ENCODE measurements at places on chromosomes 16 and 17.

GRCh38 chr17:36921095-36921851 is 16.0 kb upstream of the LHX1 start:
- DNase-seq, result no peak

GRCh38 chr17:50918071-50918932 is 52.1 kb upstream of the TOB1 start:
- DNase-seq, result no peak

- DNase-seq, result no peak
Observed at GRCh38 chr16:9003322-9003721, 39.6 kb upstream of the USP7 start.

DNA sequence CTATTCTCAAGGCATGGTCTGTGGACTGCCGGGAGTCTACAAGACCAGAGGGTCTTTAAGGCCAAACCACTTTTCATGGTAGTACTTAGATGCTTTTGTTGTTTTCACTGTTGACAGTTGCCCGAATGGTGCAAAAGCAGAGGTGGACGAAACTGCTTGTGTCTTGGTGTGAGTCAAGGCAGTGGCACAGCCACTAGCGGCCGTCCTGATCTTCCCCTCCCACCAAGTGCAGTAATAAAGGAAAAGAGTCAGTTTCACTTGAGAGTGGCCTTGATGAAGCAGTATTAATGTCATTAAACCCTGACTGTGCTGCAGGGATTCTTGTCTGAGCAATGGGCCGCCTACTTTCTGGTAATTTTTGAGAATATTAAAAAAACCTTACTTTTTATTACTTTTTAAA is 109.1 kb downstream of the PRKCA start:
- no peak for DNase-seq

GRCh38 chr16:81758376-81758775 is 20.7 kb upstream of the PLCG2 start:
- no peak for DNase-seq

DNA sequence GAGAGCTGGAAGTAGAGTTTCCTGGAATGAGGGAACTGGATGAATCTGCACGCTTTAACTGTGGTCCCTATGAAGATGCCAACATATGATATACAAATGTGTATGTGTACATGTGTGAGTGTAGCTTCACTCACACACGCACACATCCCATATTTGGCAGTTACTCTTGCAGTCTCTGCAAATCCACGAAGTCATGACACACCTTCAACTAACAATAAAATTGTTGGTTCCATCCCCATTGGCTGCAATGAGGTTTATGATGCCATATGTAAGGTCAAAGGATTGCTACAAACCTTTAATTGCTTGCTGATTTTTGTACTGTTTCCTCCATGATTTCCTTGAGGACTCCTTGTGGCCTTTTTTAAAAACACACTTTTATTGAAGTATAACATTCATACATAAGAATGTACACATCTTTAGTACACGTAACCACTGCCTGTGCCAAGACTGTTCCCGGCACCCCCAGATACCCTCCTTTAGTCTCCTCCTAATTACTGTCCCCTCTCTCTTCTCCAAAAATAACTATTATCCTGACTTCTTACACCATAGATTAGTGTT is 22.0 kb downstream of the MYO1D start:
- DNase-seq, result no peak

- no peak for DNase-seq
Observed at GRCh38 chr16:65313936-65314626, 192.2 kb upstream of the CDH11 start.

DNA sequence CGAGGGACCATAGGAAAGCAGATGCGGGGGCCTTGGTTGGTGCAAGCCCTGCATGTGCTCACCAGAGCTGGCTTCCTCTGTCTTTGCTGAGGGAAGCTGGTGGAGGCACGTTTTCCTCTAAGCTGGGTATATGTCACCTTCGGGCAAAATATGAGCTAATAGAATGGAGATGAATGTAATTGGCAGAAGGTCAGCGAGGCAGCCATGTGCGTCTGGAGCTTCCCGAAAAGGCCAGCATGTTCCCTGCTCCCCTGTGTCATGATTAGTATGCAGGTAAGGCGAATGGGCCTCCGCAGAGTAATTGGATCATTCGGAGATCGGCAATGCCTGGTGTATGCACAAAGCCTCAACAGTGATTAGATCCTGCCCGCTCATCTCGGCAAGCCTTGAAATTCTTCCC is 806.2 kb upstream of the EEF2KMT start:
- DNase-seq, result no peak

- DNase-seq, result no peak
Observed at GRCh38 chr17:71003736-71004135, 834.4 kb downstream of the KCNJ2 start.

DNA sequence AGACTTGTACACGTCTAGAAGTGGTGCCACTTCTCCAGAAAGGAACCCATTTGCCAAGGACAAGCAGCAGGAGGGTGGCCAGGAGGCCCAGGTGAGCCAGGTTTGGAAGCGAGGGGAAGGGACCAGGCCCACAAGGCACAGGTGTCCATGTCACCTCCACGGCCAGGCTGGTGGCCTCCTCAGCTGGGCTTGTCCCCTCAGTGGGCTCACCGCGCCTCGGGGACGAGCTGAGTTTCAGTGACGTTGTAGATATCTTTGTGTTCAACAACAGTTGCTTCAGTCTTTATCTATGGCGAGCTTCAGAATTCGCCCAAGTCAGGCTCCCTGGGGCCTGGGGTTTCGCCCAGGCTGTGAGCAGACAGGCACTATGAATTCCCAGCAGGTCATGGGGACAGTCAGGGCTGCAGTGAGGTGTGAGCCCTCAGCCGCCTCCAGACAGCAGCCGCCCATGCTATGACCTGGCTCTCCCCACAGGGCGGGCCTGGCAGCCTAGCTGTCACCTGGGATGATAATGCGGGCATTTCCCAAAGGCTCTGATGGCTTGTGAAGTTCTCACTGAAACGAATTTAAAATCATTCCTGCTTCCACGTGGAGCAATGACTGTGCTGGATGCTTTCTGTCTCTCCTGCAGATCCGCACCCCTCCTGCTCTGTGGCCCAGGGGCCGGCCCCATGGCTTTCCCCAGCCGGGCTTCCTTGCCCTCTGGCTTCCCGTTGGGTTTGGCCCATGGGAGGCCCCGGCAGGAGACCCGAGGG is 89.5 kb downstream of the MRC2 start:
- DNase-seq, result no peak

GRCh38 chr17:21272250-21272649 is 12.3 kb upstream of the MAP2K3 start:
- no peak for DNase-seq

DNA sequence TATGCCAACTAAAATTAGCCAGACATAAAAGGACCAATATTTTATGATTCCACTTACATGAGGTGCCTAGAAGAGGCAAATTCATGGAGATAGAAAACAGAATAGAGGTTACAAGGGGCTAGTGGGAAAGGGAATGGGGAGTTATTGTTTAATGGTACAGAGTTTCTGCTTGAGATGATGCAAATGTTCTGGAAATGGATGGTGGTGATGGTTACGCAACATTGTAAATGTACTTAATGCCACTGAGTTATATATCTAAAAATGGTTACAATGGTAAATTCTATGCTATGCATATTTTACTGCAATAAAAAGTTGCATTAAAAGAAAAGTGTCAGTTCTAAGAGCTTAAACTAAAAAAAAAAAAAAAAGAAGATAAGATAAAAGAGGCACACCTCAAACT is 17.9 kb downstream of the MT1X start:
- DNase-seq, result peak; percentile 57

GRCh38 chr16:685967-686366 is 1.8 kb upstream of the JMJD8 start:
- no peak for DNase-seq

- DNase-seq, result peak; percentile 63
Observed at GRCh38 chr17:69434164-69434579, 19.7 kb downstream of the MAP2K6 start.

DNA sequence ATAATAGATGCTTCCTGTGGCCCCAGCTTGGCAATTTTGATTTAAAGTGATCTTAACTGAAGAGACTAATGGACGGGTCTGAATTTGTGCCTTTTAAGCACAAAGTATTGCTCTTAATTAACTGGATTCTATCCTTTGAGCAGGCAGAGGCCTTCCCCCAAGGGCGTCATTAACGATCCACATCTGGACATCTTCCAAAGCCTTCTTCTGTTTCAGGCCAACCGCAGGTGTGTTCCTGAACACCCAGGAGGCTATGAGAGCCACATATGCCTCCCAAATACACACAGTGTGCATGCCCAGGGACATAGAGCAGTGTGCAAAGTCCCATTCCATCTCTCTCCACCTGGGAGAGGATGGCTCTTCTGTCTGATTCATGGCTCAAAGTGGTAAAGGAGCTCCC is 42.3 kb downstream of the MAPT start:
- DNase-seq, result no peak

DNA sequence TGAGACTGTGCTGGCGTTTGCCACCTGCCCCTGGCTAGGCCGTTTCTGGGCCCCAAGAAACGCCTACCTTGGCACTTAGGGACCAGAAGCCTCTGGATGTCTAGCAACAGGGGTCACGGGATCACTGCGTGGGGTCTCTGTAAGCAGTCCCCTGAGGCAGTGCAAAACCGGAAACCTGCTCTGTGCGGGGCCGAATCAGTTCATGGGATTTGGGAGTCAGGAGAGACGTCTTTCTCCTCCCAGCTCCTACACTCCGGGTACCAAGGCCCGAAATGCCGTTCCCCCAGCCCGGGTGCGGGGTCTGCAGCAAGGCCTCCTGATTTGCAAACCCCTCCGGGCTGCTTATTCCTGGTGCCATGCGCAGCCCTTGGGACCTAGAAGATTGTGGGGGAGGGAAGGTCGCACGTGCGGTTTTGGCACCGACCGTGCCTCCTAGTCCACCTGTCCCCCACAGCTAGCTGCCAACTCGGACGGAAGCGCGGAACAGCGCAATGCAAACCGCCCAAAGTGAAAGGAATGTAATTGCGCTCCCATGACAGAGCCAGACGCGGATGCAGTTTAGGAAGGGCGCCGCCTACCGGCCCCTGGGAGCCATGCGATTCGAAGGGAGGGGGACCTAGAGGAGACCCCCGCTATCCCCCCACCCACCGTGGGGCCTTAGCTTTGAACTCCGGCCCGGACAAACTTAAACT is 6.5 kb downstream of the IRX5 start:
- DNase-seq, result peak; percentile 82

GRCh38 chr16:10226987-10227306 is 44.7 kb upstream of the GRIN2A start:
- no peak for DNase-seq

GRCh38 chr16:25007284-25007984 is 7.7 kb downstream of the ARHGAP17 start:
- peak; percentile 79 for DNase-seq

- DNase-seq, result peak; percentile 79
Observed at GRCh38 chr17:44348234-44348987, 3.3 kb downstream of the GRN start.

- DNase-seq, result no peak
Observed at GRCh38 chr17:29124925-29125273, 55.3 kb downstream of the MYO18A start.

- DNase-seq, result no peak
Observed at GRCh38 chr16:48448841-48449481, 63.7 kb upstream of the SIAH1 start.
